ENCODE measurements at places on chromosomes 5 and 9.

DNA sequence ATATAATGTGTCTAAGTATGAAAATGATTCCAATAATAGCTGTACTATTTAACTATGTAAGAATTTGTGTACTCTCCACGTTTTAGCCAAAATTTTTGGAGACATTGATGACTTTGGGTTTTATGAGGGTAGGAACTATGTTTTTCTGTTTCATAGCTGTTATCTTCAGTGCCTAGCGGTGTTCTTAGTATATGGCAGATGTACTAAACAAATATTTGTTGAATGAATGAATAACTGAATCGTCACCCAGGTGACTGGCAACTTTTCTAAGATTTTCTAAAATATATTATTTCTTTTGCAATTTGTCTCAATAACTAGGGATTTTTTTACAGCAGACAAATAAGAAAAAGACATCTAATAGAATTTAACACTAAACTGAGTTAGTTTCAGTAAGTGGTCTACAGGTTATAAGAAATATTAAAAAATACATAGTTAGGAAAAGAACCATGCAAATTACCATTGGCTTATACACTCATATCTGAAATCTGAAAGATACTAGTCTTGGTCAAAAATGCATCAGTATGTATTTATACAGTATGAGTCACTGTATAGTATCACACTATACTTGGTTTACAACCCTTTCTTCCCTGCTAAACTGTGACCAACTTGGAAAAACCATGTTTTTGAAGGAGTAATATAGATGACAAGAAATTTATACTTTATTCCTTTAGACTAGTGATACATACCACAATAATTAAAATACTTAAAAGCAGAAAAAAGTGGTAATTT lies 10.5 kb upstream of the ERCC6L2 start:
- DNase-seq = no peak

- no peak for DNase-seq
Observed at GRCh38 chr9:88494983-88495721, 39.8 kb upstream of the NXNL2 start.

GRCh38 chr9:137411260-137411644 lies 11.7 kb downstream of the EXD3 start:
- no peak for DNase-seq

- no peak for DNase-seq
Observed at GRCh38 chr5:139394654-139395566, at the start of gene PROB1. Gene PROB1 (minus strand): TSS chr5:139395104. CDS start chr5:139395081, 23 bp downstream.

DNA sequence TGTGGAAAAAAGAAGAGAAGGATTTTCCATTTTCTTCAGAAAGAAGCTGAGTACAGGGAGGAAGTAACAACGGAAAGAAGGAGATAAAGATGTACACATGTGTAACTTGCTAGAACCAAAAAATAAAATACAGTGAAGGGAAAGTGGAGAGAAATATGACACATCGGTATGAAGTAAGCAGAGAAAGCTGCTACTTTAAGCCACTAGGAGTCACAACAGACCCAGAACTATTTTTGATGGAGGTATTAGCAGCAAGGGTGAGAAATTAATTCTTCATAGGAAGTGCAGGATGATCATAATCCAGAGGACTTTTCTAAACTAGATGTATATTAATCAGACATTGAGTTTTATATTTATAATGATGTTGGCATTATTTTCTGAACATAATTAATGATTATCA lies 88.5 kb downstream of the FAM174A start:
- DNase-seq = peak; percentile 49

DNA sequence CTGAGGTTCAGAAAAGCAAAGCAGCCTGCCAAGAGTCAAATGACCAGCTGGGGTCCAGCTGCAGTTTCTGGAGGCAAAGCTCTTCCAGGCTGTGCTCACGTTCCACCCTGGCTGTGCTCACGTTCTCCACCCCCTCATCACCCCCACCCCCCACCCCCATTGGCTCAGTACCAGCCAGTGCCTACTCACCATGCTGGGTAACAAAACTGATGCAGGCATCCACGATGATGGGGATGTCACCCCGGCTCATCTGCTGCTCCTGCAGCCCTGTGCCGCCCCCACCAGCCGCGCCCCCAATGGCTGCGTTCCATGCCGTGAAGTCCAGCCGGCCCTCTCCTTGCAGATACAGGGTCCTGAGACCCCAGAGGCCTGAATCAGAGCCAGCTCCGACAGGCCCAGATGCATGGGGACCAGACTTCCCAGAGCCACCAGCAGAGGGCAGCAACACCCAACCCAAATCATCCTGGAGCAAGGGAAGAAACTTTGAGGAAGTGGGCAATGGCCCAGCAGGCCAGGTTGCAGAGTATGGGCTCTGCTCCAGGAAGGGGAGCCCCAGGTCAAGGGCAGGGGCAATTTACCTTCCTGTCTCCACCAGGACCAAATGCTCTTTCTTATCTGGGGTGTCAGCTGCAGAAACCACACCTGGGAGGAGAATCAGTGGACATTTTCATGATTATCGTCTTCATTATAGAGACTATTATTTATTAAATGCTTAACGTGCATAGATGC lies 13.7 kb upstream of the FCHSD1 start:
- DNase-seq = peak; percentile 58

DNA sequence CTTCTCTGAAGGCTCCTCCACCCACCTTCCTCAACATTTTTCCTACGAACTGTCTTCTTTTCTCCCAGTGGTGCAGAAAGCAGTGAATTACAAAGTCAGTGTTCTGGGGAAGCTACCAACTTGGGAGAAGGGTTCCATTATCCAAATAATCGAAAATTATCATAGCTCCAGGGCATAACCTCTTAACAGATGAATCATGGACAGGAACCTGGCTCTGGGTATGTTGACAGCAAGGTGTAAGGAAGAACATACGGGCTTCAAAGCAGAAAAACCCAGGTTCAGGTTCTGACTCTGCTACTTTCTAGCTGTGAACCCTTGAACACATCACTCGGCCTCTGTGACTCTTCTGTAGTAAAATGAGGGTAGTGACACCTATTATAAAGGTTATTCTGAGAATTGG lies 351.3 kb downstream of the ENC1 start:
- no peak for DNase-seq

- DNase-seq = no peak
Observed at GRCh38 chr9:89054865-89055495, 63.7 kb downstream of the S1PR3 start.

GRCh38 chr5:114152656-114153360 lies 209.1 kb upstream of the KCNN2 start:
- no peak for DNase-seq

DNA sequence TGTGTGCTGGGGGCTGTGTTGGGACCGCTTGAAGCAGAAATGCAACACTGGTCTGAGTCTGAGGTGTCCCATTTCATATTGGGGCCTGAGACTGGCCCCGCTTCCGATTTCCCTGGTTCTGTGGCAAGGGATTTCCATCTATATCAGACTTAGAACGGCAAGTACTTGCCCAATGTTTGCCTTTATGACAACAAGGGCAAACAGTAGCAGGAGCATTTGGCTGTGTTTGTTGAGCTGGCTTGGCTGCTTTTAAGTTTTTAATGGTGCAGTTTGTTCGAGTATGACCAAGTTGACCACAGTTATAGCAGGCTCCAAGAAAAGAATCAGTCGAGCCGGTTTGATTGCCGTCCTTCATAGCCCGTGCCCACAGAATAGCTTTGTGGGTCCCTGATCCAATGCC lies 17.0 kb downstream of the HSDL2 start:
- no peak for DNase-seq

GRCh38 chr5:179795863-179796833 lies 2.4 kb downstream of the LTC4S start:
- DNase-seq = peak; percentile 79

DNA sequence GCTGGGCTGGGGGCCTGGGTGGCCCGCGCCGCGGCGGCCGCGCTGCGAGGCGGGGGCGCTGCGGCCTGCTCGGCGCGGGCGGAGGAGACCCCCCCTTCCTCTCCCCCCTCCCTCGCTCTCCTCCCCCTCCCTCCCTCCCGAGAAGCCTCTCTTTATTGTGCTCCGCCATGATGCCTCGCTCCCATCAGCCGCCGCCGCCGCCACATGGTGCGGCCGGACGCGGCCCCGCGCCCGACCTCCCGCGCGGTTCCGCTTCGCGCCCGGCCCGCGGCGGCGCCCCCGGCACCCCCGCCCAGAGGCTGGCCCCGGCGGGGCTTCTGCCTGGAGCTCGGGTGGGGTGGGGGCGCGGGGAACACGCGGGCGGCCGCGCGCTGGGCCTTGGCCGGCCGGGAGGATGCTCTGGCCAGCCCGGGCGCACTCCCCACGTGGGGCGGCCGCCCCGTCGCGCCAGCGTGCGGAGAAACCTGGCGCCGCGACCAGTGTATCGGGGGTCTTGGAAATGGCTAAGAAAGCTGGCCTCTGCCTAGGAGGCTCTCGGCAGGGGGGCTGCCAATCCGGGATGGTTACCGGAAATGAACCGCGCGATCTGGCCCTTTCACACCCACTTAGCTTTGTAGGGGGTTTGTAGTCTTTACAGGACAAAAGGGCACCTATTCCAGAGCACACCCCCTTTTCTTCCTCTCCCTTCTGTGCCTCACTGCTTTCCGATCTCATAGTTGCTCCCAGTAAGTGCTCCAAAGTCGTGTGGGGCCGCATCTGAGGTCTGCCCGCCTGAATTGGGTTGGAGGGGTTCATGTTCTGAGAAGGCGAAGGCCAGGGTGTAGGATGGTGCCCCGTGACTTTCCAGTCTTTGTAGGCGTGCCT lies 1.0 kb downstream of the SET start:
- DNase-seq = peak; percentile 42

DNA sequence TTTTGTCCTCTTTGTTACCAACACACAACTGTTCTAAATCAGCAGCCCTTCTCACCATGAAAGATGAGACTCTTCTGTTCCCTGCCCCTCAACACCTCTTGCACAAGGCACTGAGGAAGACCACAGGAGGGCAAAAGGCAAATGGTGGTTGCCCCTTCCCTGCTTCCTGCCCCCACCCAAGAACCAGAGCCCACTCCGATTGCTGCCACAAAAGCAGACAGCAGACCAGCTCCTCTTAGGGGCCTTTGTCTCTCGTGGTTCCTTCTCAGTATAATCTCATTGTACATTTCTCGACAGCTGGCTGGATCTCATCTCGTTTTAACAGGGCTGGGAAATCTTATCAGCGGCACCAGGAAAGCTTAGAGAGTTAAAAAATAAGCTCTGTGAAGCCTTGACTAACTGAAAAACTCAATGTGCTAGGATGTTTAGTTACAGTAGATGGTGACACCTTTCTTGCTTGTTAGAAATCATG lies 1.1 kb downstream of the MVB12B start:
- DNase-seq = no peak

DNA sequence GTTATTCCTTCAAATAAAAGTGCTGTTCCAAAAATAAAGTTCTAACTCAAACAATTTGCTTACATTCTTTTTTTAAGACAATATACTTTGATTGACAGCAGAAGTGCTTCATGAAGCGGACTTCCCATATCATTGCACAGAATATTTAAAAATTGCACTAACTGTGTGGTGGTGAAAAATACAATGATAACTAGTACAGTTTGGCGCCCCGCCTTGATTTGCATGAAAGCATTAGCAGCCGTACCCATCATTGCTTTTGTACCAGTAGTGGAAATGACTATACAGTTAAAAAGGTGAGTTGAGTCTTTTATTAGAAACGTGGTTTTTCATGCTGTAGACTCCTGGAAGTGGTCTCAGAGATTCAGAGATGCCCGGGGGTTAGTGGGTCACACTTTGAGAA lies 69.5 kb upstream of the MAP3K1 start:
- DNase-seq = no peak

- peak; percentile 99 for DNase-seq
Observed at GRCh38 chr5:149485655-149486615, 65.3 kb downstream of the CSNK1A1 start.

DNA sequence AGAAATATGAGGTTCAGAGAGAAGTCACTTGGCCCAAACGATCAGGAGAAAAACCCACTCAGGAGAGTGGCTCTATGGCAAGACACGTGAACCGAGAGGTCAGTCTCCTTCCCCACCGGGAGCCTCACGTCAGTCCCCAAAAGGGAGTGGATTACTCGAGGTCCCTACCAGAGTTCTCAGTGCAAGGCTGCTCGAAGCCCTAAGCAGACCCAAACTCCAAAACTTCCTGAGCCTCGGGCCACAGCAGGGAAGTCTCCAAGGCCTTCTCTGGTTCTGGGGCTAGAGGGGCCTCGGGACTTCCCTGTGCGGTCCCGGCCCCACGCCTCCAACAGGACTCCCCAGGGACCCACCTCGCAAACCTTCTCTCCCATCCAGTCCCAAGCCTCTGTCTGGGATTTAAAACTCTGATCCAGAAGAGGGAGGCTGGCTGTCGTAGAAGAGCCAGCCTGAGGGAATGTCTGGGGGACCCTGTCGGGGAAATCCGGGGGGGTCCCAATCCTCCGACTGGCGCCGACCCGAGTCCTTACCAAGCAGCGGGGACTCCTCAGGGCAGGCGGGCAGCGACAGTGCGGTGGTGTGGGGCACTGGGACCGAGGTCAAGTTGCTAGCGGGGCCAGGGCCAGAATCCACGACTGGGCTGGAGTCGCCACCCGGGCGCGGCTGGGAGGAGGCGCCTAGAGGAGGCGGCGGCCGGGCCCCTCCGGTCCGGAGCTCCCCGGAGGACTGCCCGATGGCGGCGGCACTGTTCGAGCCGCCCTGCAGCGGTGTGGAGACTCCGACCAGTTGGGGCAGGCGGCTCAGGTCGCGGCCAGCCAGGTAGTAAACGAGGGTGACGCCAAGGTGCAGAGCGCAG lies 679 bp downstream of the B4GALT1 start:
- no peak for DNase-seq

GRCh38 chr5:121199216-121199999 lies 652.3 kb upstream of the FTMT start:
- DNase-seq = peak; percentile 55

- no peak for DNase-seq
Observed at GRCh38 chr9:116099821-116100220, 53.8 kb upstream of the PAPPA start.

GRCh38 chr5:149792540-149793255 lies 62.6 kb downstream of the PPARGC1B start:
- no peak for DNase-seq

DNA sequence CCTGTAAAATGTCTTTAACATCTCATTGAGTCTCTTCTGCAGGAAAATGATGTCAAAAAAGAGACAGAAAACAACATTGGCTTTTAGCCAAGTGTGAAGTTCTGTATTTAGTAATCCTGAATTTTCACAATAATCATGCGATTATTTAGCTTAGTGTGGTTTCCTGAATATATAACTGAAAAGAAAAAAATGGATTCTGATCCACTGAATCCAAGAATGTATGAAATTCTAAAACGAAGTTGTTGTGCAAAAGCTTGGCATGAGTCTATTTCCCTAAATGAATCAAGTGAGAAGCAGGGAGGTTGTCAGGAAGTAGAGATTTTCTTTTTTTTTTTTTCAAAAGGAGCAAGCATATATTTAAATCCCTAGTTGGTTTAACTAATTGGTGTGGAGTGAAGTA lies 145.9 kb upstream of the CDH6 start:
- DNase-seq = no peak

GRCh38 chr9:20551835-20552234 lies 70.5 kb downstream of the MLLT3 start:
- no peak for DNase-seq

DNA sequence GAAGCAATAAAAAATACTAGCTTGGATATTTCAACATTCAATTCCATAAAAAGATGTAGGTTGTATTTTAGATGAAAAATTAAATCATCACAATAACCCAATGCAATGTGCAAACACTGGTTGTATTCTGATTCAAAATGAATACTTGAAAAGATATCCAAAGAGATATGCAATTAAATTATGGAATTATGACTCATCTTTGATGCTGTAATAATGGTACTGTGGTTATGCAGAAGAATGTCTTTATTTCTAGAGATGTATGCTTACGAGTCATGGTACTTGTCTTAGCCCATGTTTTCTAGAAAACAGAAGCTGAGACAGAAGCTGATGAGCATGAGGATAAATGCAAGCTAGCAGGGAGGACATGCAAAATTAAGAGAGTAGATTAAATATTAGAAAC lies 1941.4 kb upstream of the NUDT12 start:
- DNase-seq = peak; percentile 7
